ENCODE measurements at places on chromosomes 5 and 9.

DNA sequence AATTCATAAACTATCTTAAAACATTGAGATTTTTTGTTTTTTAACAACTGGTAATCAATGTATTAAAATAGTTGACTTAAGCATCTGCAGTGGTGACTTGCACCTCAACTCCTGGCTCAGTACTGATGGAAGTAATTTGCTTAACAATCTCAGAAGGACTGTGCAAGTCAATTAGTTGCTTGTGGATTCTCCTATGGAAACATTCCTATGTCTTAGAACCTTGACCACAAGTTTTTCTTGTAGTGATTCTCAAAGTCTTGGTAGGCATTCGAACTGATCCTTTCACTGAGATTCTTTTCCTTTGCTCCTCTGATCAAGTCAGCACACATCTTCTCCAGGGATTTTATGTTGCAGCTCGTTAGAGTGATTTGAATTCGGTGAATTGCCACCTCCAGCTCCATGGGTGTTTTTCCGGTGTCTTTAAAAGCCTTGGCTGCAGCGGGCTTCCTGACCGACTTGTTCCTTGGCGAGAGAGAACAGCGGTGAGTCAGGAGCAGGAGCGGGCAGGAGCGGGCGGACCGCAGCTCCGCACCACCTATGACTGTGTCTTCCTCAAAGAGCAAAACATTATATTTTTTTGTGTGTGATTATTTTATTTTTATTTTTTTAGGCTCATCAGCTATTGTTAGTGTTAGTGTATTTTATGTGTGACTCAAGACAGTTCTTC lies 21.1 kb downstream of the HMGXB3 start:
- no peak for DNase-seq

DNA sequence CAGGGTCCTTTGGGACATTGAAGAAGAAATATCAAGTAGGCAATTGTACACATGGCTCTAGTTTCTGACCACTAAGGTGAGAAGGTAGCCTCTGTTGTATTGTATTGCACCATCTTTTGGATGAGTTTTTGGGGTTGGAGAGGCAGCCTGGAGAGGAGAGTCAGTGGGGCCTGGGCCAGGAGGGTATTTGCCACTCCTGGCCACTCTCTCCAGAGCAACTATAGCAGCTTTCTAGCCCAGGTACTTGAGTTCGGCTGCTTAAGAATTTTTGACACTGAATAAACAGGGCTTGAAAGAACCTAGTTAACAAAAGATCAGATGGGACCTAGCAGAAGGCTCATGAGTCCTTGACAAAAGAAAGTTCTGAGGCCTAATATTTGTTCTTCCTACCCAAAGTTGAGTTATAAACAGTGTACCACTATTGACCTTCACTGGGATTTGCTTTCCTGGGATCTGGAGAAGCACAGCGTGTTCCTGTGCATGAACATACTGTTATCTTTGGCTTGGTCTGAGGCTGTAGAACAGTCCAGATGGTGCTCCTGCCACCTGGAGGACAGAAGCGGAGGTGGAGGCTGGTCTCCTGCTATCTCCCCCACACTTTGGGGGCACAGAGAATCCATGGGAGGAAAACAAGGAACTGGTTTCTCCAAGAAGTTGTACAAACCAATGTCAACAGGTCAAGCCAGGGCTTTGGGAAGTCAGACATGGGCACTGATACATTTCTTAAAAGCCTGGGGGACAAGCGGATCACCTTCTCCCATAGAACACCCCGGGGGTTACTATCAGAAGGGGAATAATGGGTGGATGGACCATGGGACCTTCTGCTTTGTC lies 110.4 kb upstream of the LIFR start:
- DNase-seq: peak; percentile 39

DNA sequence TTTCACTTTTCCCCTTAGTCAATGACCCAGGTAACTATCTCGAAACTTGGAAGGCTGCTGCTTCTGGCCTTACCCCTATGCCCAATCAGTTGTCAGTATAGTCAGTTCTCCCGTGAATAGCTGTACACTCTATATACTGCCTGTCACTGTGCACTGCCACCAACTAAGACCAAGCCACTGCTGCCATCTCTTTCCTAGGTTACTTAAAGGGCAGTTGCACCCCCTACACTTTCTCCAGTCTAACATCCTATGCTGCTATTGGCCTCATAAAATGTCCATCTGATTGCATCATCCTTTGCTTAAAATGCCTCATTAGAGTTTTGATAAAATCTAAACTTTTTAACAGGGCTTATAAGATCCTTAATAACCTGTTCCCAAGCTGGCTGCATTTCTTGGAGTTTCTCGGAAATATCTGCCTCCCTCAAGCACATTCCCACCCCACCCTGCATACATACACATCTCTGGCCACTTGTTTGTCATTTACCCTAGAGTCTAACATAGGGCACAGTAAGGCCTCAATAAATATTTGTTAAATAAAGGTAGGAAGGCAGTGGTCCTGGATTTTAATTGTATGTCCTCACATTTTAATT lies 32.8 kb upstream of the TNFAIP8 start:
- DNase-seq: no peak

- DNase-seq: no peak
These were observed 262.5 kb downstream of the PSAT1 start for GRCh38 chr9:78559449-78559885.

DNA sequence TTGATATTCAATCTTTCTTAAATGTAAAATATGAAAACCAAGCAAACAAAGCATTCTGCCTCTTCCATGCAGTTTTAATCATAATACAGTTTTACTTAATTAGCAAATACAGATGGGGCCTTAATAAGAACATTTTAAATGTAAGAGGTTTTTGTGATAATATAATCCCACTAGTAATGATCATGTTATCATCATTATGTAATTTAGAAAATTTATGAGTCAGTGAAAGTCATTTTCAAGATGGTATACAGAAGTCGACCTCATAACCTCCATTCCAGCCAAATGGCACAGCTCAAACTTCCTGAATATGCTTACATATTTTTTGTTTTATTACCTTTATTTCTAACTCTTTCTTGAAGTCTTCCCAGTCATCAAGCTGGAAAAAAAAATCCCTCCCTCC lies 102.2 kb upstream of the GNA14 start:
- no peak for DNase-seq

GRCh38 chr9:89661391-89661949 lies 56.7 kb downstream of the GADD45G start:
- DNase-seq: no peak

DNA sequence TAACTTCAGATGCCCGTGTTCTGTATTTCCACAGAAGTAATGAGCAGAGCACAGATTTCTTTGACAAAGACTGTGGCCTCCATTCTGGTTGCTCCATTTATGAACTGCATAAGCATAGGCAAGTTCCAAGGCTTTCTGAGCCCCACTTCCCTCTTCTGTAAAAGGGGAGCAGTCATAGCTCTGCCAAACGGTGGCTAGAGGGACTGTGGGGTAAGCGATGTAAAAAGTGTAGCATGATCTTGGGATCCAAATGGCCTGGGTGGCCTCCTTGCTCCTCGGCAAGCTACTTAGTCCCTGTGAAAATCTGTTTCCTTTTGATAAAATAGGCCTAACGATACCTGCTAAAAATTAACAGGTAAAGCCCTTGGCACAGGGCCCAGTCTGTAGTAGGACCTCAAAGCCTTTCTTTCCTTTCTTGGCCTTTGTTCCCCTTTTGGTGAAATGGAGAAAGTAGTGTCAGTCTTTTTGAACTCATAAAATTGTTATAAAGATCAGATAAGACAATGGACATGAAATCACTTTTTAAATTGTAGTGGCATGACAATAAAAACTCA lies 646.6 kb downstream of the ACTL7B start:
- no peak for DNase-seq

- no peak for DNase-seq
These were observed 363.0 kb upstream of the RIOK2 start for GRCh38 chr5:97545886-97546535.

DNA sequence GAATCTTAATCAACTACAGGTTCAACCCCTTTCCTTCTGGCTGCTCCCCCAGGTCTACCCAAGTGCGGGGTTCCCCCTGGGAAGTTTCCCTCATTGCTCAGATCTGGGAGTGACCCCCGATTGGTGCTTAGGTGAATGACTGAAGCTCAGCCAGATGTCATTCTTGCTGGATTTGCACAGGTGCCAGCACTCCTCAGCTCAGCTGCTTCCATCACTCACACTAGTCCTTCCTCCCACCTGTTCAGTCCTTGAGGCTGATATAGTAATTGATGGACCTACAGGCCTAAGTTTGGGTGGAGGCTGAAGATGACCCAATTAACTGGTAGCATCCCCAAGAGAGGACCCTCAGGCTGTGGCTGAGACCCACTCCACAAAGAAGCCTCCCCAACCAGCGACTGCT lies 32.9 kb downstream of the PRLR start:
- DNase-seq: no peak

DNA sequence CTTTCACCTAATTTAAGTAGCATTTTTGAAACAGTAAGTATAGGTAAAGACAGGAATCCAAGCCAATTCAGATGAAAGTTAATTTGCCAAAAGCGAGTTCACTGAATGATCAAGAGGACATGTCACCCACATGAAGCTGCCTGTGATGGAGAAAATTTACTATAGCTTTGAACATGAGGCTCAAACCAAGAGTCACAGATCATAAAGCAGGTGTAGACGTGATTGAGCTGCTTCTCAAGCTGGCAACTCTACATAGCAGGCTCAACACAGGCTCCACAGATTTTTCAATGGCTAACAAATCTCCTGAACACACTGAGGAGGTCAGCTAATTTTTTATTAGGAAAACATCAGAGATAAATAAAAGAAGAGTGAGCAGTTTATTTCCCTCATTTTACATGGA lies 173.7 kb downstream of the FAM114A2 start:
- DNase-seq: no peak

- DNase-seq: no peak
These were observed 44.0 kb upstream of the SLC25A51 start for GRCh38 chr9:37947977-37948376.

- DNase-seq: no peak
These were observed 134.4 kb downstream of the ERCC6L2 start for GRCh38 chr9:96009690-96010472.

DNA sequence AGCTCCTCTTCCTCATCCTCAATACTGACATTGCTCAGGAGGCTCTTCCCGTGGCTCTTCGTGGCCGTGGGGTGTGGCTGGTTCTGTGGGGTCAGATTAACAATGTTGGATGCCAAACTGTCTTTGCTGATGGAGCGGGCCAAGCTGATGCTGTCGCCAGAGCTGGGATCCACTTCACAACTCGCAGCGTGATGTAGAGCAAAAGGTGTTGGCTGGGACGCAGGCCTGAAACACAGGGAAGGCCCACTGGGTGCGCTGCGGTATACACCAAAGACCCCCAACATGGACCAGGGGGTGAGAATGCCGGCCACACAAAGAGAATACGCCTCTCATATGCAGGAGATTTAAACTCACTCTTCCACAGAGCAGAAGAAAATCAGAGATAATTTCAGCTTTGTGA lies 84.3 kb downstream of the CAMSAP1 start:
- no peak for DNase-seq

DNA sequence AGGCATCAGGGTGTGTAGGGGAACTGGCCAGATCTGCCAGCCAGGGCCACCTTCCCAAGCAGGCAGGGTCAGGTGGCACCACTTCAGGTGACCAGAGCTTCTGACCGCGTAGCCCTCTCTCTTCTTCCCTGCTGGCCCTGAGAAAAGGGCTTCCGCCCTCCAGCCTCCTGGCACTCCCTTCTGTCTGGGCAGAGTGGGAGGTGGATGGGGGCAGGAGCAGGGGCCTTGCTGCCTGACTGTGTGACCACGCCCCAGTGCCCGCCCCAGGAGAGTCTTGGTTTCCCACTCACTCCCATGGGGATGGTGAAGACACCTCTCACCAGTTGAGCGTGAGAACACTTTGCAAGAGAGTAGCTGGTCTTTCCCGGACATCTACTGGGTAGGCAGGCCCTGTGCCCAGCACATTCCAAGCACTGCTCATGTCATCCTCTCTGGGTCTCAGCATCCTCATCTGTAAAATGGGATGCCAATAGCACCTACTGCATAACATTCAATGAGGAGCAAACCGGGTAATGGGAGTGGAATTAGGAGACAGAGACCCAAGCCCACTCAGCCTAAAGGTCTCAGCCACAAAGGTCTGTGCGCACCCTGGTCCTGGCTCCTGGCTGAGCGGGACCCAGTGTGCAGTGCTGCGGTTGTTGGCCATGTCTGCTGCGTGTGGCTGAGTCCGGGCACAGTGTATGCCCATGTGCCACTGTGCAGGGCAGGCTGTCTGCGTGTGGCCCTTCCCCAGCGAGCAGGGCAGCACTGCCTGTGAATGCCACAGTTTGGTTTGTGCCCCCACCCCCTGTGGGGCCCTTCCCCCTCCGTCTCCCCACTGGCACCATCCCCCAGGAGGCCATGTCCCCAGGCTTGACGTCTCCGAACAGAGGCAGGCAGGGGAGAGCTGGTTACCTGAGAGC lies 179.1 kb upstream of the IER5L start:
- no peak for DNase-seq

DNA sequence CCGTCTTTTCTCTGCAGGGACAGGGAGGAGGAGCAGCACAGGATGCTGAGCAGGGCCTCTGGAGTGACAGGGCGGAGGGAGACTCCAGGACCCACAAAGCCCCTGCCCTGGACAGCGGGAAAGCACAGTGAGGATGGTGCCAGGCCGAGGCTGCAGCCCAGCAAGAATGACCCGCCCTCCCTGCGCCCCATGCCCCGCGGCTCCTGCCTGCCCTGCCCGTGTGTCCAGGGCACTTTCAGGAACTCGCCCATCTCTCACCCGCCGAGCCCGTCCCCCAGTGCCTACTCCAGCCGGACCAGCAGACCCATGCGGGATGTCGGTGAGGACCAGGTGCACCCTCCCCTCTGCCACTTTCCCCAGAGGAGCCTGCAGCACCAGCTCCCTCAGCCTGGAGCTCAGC lies 9.1 kb upstream of the EXOC3 start:
- no peak for DNase-seq

DNA sequence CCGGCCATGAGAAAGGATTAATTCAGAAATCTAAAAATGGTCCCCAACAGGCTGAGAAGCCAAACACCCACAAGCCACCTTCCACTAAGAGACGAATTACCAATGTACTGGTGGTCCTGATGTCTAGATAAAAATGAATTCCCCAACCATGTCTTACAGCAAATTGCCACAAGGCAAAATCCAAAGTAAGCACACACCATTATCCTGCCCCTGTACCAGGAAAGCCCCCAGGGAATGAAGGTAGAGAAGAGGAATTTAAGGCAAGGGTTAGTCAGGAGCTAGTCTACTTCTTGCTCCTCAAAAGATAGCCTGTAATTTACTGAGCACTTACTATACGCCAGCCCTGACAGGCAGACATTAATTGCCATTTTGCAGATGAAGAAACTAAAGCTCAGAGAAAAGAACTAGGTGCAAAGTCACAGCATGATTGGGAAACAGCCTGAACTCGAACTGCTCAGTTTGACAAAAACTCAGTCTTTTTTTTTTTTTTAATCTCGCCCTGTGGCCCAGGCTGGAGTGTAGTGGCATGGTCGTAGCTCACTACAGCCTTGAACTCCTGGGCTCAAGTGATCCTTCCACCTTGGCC lies 64.3 kb downstream of the RAPGEF1 start:
- no peak for DNase-seq

DNA sequence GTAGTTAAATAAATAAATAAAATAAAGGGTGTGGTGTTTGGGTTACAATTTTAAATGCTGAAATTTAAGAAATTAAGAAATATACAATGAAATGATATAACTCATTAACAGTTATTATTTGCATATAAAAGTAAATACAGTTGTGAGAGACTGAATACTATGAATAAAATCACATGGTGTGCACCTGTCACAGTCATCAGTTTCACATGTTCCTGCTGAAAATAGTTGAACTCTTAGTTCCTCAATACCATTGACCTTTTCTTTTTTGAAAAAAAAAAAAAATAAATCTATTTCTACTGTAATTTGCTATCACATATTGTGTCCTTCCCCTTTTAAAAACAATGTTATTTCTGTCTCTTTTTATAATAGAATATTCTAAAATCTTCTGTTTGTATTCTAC lies 130.9 kb upstream of the CHD1 start:
- DNase-seq: no peak

All from D341Med (cell line).